ENCODE measurements at places on chromosomes 5 and 9.
A peak's percentile ranks its signal among the peaks of the same experiment; 100 is the strongest.

DNA sequence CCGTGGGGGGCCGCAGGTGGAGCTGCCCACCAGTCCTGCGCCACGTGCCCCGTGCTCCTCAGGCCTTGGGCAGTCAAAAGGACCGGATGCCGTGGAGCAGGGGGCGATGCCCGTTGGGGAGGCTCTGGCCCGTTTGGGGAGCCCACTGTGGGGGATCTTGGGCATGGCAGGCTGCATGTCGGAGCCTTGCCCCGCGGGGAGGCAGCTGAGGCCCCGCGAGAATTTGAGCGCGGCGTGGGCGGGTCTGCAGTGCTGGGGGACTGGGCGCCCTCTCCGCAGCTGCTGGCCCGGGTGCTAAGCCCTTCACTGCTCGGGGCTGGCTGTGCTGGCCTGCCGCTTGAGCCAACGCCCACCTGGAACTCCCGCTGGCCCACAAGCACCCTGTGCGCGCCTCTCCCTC lies 445.6 kb upstream of the EDIL3 start:
- DNase-seq, result no peak

DNA sequence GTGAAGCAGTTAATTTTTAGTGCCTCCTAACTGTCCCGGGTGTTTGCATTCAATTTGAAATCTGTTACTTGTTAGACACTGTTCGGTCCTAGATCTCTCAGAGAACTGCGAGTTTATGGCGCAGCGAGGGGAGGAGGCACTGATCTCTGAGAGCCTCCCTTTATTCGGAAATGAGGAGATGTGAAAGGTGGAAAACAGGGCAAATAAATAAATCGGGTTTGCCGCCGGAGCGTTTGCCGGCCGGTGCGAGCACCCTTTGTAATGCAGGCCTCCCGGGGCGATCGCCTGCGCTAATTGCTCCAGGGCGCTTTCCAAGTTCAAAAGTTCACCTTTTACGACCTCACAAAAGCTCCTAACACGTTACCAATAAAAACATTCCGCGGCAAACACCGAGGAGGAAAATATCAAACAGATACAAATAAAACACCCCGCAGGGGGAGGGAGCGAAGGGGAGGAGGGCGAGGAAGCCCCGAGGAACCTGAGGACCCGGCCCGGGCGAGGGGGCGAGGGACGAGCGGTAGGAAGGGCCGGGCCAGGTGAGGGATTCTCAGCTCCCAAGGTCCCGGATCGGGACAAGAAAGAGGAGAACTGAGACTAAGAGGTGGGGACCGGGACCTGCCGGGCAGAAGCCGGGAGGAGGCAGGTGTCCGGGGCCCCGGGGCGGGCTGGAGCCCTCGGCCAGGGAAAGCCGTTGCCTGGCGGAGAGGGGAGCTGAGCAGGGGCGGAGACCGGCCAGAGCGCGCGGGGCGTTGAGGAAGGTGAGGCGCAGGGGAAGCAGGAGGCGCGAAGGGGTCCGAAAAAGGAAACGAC lies 1.4 kb downstream of the NR6A1 start:
- DNase-seq, result no peak

DNA sequence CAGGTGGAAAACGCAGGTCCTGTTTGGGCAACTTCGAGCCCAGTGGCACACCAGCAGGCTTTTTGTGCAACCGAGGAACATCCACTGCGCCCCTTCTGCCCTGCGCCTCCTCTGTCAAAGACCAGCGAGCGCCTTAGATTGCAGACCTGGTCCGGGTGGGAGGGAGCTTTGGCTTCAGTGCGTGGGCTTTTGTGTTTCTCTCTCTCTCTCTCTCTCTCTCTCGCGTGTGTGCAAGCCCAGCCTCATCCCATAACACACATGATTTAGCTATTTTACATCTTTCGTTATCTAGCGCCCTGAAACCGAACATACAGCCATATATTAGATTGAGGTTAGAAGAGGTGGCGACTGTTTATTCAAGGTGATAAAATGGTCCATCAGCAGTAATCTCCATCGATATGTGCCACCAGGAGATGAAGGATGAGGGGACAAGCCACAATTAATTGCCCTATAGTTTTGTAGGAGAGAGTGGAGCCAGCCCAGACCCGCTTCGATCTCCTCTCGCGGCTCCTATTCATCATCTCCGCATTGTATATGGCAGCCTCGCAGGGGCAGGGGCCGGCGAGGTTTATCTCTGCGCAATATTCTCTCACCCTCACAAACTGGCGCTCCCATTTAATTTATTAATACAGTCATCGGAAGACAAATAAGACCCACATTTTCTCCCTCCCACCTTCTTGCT lies 5.3 kb downstream of the PRDM6 start:
- DNase-seq, result no peak

GRCh38 chr9:79028101-79028500 lies 543.7 kb upstream of the TLE4 start:
- peak; percentile 42 for DNase-seq

DNA sequence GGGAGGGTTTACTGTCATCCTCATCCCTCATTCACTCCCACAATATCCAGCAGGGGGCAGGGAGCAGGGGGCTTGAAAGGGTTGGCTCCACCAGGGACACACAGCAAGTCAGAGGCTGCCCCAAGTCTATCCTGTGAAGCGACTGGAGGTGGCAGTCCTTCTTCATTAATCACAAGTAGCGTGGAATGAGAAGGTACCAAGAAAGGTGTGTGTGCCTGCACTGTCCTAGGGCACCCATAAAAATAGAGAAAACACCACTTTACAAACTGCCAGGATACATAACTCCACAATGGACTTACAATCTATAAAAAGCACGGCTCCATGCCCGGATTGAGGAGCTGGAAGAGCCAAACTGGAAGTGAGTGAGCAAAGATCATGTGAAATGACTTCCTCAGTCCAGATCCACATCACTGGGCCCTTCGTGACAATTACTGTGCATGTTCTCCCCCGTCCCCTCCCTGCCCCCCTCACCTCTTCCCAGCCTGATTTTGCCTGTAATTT lies 183.9 kb downstream of the SLIT3 start:
- DNase-seq, result no peak

GRCh38 chr5:16455668-16456067 lies 9.9 kb downstream of the ZNF622 start:
- DNase-seq, result no peak

DNA sequence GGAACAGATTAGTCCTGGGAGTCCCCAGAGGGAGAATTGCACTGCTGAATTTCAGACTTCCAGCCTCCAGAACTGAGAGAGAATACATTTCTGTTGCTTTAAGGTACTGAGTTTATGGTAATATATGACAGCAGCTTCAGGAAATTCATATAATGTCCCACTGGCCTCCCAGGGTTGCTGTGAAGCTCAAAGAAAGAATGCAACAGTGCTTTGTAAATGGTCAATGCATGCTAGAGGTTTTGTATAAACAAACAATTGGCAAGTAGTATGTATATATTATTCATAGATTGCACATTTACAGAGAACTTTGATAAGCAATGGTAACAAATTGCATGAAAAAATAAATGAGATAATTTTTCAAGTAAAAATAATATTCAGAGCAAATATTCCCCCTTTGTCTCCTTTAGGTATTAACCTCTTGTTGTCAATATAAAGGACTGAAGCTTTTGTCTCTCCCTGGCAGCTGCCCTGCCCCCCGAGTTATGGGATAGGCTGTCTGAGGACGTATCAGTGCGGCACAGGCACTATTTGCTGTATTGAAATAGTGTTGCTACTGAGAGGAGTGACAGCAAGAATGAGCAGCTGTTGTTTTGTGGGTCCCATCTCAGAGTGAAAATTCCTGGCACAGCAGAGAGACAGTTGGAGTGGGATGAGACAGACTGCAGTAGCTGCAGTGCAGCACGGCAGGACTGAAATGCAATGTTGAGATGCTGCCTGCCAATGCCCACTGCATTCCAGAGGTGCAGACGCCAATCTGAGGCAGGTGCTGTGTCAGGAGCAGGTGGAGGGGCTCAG lies 194.2 kb upstream of the GLRA1 start:
- no peak for DNase-seq

DNA sequence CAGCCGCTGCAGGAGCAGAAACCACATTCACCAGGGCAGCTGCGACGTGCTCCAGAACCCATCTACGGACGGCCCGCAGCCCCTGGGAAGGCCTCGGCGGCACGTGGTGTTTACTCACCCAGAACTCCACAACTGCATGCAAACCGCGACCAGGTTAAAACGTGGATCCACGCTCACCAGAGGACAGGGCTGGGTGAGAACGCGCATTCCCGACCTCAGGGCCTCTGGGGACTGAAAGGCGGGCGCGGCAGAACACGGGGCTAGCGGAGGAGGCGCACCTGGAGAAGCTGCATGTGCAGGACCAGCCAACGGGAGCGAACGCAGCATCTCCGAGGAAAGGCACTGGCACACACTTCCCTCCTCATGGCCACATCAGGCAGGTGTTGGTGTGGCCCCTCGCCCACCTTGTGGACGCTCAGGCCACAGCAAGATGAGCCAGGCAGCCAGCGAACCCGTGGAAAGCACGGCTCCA lies 24.0 kb upstream of the CAMSAP1 start:
- no peak for DNase-seq

DNA sequence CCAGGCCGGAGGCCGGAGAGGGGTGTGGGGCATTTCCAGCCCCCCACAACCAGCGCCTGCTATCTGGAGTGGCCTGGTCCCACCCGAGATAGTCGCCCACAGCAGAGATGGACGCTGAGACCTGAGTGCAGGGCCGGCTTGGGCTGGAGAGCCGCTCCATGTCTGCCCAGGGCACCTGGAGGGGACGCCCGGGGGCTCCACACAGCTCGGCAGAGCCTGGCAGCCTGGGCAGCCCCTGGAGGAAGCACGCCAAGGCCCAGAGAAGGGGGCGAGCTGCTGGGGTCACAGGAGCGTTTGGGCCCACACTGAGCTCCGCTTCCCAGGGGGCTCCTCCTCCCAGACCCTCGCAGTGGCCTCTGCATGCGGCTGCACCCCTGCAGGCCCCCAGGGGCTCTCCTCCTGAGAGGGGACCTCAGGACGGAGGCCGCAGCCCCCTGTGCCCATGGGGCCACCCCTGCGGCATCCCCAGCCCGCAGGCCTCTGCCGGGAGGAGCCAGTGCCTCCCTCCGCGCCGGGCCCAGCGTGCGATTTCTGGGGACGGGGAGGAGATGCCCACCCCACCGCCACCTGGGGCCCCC lies 42.2 kb upstream of the EGFL7 start:
- DNase-seq, result no peak

DNA sequence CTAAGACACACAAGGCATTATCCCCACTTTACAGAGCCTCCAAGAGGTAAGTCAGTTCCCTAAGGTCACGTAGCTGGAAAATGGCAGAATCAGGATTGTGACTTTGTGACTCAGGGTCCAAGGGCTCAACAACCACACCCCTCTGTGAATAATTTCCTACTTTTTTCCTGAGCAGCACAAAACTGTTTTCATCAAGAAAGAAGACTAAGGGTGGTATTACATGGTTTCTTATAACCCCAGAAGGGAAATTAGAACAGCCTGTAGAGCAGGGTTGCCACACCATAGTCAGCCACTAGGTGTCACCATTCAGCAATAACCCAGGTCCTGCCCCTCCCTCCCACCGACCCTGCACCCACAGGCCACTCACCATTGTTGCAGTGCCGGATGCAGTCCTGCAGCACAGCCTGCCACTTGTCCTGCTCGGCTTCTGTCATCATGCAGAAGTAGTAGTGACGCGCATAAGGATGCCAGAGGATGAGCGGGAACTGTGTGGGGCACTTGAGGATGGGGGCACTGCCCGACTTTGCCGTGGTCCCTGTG lies 72.1 kb downstream of the LRSAM1 start:
- DNase-seq, result peak; percentile 49

GRCh38 chr5:10474521-10475075 lies 32.9 kb downstream of the ROPN1L start:
- no peak for DNase-seq

- DNase-seq, result no peak
Observed at GRCh38 chr9:93659044-93659836, 82.9 kb downstream of the PHF2 start.

DNA sequence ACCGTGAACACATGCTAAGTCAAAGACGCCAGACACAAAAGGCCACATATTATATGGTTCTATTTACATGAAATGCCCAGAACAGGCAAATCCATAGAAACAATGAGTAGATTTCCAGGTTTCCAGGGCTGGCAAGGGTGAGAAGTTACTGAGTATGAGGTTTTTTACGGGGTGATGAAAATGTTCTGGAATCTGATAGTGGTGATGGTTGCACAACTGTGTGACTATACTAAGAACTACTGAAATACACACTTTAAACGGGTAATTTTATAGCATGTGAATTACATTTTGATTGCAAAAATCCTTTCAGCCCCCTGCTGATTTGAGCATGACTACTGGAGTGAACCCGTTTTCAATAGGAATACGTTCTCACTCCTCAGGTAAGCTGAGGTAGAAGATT lies 46.7 kb upstream of the TBC1D9B start:
- no peak for DNase-seq

- no peak for DNase-seq
Observed at GRCh38 chr5:39361306-39361705, 3.0 kb downstream of the C9 start.

- peak; percentile 73 for DNase-seq
Observed at GRCh38 chr9:96858018-96858573, 3.8 kb upstream of the ZNF782 start.

DNA sequence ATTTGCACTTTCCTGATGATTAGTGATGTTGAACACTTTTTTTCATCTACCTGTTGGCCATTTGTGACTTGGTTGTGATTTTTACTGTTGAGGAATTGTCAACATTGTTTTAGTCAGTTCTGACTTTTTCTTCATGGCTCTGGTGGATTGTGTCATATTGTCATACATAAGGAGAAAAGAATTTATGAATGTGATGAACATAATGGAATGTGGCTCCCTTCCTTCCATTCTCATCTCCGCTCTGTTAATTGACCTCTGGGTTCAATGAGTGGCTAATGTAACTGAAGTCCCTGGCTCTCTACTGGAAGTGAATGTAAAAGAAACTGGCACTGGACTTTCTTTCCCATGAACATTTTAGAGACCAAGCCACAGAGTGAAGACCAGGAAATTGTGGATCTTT lies 49.2 kb downstream of the KIAA1958 start:
- DNase-seq, result peak; percentile 78
